ENCODE measurements at places on chromosomes 12 and 14. TPM values are rescaled to one million over a fixed set of nuclear protein-coding genes. Genes with fewer than 3 reads are reported as not detected.
A peak's percentile ranks its signal among the peaks of the same experiment; 100 is the strongest.

The TTC7B gene
- 45.5 TPM for total RNA-seq

The ACOT4 gene
- total RNA-seq = 0.52 TPM

The GZMH gene
- total RNA-seq = not detected

The ARF3 gene
- 48.8 TPM for total RNA-seq

The PRPF40B gene
- 14.9 TPM for total RNA-seq

The GPR132 gene
- total RNA-seq = 1.2 TPM

The IGFBP6 gene
- total RNA-seq = 358 TPM

The DTX3 gene
- total RNA-seq = 22.3 TPM

The RBP5 gene
- total RNA-seq = not detected

The OVCH1 gene
- 0.19 TPM for total RNA-seq

The ITGB7 gene
- total RNA-seq = not detected

- H3K36me3 ChIP-seq = no peaks in the 10 kb centered on the region
- H3K4me3 ChIP-seq = no peak overlapping the region
- DNase-seq = no peak
- H3K27me3 ChIP-seq = no peaks in the 10 kb centered on the region
- no peak overlapping the region for H3K27ac ChIP-seq
- no peaks in the 10 kb centered on the region for H3K4me1 ChIP-seq
Observed at GRCh38 chr12:19937161-19937560, 431.2 kb upstream of the PDE3A start.

DNA sequence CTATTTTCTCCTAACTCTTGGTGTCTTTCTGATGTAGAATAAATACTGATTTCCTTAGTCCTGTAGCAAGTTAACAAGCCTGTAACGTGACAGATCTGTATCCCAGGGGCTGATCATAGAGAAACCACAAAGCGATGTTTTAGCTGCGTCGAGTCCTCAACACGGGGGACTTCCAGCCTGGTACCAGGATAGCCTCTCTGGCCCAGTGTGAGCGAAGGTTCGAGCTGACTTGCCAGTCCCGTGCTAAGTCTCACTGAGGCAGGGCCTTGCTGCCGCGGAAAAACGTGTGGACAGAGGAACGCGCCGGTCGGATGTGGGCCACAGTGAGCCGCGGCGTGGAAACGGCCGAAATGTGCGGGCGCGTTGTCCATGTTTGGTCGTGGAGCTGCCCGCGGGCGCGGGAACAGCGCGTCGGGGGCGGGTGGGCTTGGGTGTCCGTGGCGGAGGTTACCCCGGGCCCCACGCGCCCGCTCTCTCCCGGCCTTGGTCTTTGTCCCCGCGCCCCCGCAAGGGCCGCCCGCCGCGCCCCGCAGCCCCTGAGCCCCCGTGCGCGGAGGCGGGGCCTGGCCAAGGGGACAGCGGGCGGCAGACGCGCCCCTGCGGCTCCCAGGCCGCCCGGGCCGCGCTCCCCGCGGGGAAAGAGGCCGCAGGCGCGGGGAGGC lies 531 bp upstream of the EML1 start:
- H3K4me3 ChIP-seq = peak overlapping the region; percentile 46
- H3K36me3 ChIP-seq = no peaks in the 10 kb centered on the region
- no peak for DNase-seq
- no peaks in the 10 kb centered on the region for H3K4me1 ChIP-seq
- no peaks in the 10 kb centered on the region for H3K27me3 ChIP-seq
- H3K27ac ChIP-seq = peak overlapping the region; percentile 80

GRCh38 chr12:66159123-66159522 lies 10.7 kb downstream of the TMBIM4 start:
- peaks cover 16% of the 10 kb centered on the region for H3K36me3 ChIP-seq
- no peak for DNase-seq
- no peak overlapping the region for H3K4me3 ChIP-seq
- no peak overlapping the region for H3K27ac ChIP-seq
- H3K4me1 ChIP-seq = no peaks in the 10 kb centered on the region
- no peaks in the 10 kb centered on the region for H3K27me3 ChIP-seq

DNA sequence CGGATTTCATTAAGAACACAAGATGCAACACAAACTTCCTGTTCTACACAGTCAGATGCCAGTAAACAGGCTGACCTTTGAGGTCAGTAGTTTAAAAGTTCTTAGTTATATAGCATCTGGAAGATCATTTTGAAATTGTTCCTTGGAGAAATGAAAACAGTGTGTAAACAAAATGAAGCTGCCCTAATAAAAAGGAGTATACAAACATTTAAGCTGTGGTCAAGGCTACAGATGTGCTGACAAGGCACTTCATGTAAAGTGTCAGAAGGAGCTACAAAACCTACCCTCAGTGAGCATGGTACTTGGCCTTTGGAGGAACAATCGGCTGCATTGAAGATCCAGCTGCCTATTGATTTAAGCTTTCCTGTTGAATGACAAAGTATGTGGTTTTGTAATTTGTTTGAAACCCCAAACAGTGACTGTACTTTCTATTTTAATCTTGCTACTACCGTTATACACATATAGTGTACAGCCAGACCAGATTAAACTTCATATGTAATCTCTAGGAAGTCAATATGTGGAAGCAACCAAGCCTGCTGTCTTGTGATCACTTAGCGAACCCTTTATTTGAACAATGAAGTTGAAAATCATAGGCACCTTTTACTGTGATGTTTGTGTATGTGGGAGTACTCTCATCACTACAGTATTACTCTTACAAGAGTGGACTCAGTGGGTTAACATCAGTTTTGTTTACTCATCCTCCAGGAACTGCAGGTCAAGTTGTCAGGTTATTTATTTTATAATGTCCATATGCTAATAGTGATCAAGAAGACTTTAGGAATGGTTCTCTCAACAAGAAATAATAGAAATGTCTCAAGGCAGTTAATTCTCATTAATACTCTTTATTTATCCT lies 13.5 kb downstream of the PTGER2 start:
- no peak for DNase-seq
- no peaks in the 10 kb centered on the region for H3K27me3 ChIP-seq
- no peaks in the 10 kb centered on the region for H3K4me1 ChIP-seq
- H3K36me3 ChIP-seq = no peaks in the 10 kb centered on the region
- H3K27ac ChIP-seq = no peak overlapping the region
- no peak overlapping the region for H3K4me3 ChIP-seq

GRCh38 chr14:54698966-54699530 lies 132.1 kb downstream of the SAMD4A start:
- H3K27me3 ChIP-seq = no peaks in the 10 kb centered on the region
- no peak for DNase-seq
- peaks cover 7% of the 10 kb centered on the region for H3K36me3 ChIP-seq
- peak overlapping the region; percentile 86 for H3K27ac ChIP-seq

GRCh38 chr12:58919231-58920101 lies 838 bp downstream of the LRIG3 start:
- peak overlapping the region; percentile 89 for H3K4me3 ChIP-seq
- H3K36me3 ChIP-seq = no peaks in the 10 kb centered on the region
- no peak for DNase-seq
- H3K4me1 ChIP-seq = peaks cover 30% of the 10 kb centered on the region
- no peaks in the 10 kb centered on the region for H3K27me3 ChIP-seq

- no peak overlapping the region for H3K27ac ChIP-seq
- no peak for DNase-seq
- H3K27me3 ChIP-seq = no peaks in the 10 kb centered on the region
Observed at GRCh38 chr14:61973981-61974380, 211.8 kb downstream of the SNAPC1 start.

DNA sequence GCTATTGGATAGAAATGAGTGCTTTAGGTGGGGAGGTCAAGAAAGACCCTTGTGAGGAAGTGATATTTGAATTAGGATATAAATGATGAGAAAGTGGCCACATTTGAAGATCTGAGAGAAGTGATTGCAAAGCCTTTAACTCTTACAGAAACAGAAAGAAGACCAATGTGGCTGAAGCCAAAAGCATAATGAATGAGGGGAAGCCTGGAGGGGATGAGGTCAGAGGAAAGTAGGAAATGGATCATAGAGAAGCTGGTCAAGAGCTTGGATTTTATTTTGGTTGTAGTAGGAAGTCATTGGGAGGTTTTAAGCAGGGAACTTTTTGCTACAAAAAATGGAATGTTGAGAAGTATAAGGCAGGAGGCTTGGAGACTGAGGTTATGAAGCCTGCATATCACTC lies 3.5 kb upstream of the GYS2 start:
- H3K4me3 ChIP-seq = no peak overlapping the region
- H3K27me3 ChIP-seq = no peaks in the 10 kb centered on the region
- H3K27ac ChIP-seq = no peak overlapping the region
- no peak for DNase-seq

GRCh38 chr12:5166976-5167375 lies 123.3 kb downstream of the KCNA5 start:
- DNase-seq = no peak
- no peaks in the 10 kb centered on the region for H3K4me1 ChIP-seq
- H3K27ac ChIP-seq = no peak overlapping the region
- no peaks in the 10 kb centered on the region for H3K27me3 ChIP-seq
- H3K36me3 ChIP-seq = no peaks in the 10 kb centered on the region

DNA sequence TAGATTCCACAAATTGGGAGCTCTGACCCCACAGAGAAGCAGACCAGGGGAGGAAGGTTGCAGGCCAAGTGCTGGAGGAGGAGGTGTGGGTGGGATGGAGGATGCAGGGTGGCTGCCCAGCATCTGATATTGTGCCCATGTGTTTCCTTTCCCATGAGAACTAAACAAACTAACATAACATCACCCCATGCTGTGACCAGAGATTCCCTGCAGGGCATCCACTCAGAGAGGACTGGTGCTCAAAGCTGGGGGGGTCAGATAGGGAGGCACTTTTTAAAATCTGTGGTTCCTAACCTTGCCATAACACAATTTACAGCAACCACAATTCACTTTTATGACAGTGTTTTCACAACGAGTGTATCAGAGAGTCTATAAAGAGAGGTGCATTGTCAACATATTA lies 1277.6 kb downstream of the AACS start:
- H3K27me3 ChIP-seq = no peaks in the 10 kb centered on the region
- no peaks in the 10 kb centered on the region for H3K4me1 ChIP-seq
- no peak overlapping the region for H3K27ac ChIP-seq

DNA sequence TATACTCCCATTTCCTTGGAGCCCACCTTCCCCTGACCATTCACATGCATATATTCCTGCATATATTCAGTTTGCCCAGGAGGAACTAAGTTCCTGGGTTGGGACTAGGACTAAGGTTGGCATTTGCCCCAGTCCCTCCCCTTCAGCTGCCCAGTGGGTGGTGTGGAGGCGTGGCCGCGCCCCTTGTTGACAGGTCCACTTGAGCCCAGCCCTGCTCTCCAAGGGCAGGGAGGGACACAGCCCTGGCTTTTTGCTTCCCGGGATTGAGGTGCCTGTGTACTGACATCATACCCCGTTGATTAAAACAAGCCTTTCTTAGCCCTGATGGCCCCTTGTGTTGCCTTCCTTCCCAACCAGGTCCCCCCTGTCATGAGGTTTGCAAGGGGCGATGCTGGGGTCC lies 7.3 kb downstream of the ERBB3 start:
- no peak overlapping the region for H3K4me3 ChIP-seq
- no peaks in the 10 kb centered on the region for H3K36me3 ChIP-seq

DNA sequence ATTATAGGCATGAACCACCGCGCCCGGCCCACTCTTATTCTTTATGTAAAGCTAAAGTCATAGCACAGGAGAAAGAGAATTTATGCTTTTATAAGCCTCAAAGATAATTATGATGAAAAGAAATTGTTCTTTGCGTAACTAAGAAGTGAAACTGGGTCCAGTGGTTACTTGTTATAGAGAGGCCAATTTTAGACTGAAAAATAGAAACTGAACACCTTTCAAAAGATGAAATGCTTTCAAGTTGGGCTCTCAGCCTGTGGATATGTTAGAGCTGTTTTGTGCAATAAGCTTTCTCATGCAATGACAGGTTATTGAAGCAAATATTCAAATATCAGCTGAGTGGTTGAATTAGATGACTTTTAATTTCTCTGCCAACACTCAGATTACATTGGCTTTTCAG lies 7.9 kb downstream of the TMEM253 start:
- H3K27ac ChIP-seq = no peak overlapping the region
- H3K36me3 ChIP-seq = no peaks in the 10 kb centered on the region
- no peak for DNase-seq
- no peaks in the 10 kb centered on the region for H3K27me3 ChIP-seq
- H3K4me3 ChIP-seq = no peak overlapping the region
- H3K4me1 ChIP-seq = peaks cover 33% of the 10 kb centered on the region

GRCh38 chr12:132071040-132071810 lies 72.9 kb downstream of the DDX51 start:
- peaks cover 60% of the 10 kb centered on the region for H3K36me3 ChIP-seq
- no peaks in the 10 kb centered on the region for H3K4me1 ChIP-seq
- no peak overlapping the region for H3K27ac ChIP-seq
- H3K4me3 ChIP-seq = no peak overlapping the region

- H3K4me1 ChIP-seq = no peaks in the 10 kb centered on the region
- no peak for DNase-seq
- H3K4me3 ChIP-seq = no peak overlapping the region
- no peaks in the 10 kb centered on the region for H3K27me3 ChIP-seq
- H3K27ac ChIP-seq = peak overlapping the region; percentile 56
- no peaks in the 10 kb centered on the region for H3K36me3 ChIP-seq
Observed at GRCh38 chr12:19410211-19410610, 29.1 kb upstream of the AEBP2 start.

GRCh38 chr12:124754949-124755800 lies 108.5 kb downstream of the SCARB1 start:
- peak overlapping the region; percentile 82 for H3K27ac ChIP-seq
- no peak overlapping the region for H3K4me3 ChIP-seq
- DNase-seq = peak; percentile 97
- H3K27me3 ChIP-seq = no peaks in the 10 kb centered on the region
- H3K36me3 ChIP-seq = no peaks in the 10 kb centered on the region

DNA sequence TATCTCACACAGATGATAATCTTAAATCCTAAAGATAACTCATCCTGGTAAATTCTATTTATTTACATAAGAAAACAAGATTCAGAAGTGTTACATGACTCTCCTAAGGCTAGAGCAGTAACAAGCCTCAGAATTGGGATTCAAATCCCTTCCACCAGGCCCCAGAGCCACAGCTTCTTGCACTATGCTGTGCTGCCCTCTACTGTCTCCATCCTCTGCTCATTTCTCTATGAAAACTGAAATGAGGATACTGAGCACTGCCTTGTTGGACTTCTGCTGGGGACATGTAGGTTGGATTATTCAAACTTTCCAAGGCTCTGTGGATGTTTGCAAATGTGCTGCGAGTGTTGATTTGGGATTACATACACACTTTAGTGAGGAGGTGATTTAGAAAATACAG lies 23.5 kb upstream of the C12orf50 start:
- H3K36me3 ChIP-seq = peaks cover 28% of the 10 kb centered on the region
- no peak for DNase-seq
- no peaks in the 10 kb centered on the region for H3K4me1 ChIP-seq
- H3K27me3 ChIP-seq = no peaks in the 10 kb centered on the region
- no peak overlapping the region for H3K4me3 ChIP-seq
- H3K27ac ChIP-seq = no peak overlapping the region

GRCh38 chr14:64992328-64992885 lies 5.7 kb downstream of the FNTB start:
- H3K36me3 ChIP-seq = no peaks in the 10 kb centered on the region
- no peak overlapping the region for H3K27ac ChIP-seq
- H3K4me1 ChIP-seq = peaks cover 11% of the 10 kb centered on the region

- no peak for DNase-seq
- H3K27me3 ChIP-seq = no peaks in the 10 kb centered on the region
- H3K4me1 ChIP-seq = peaks cover 13% of the 10 kb centered on the region
- peak overlapping the region; percentile 26 for H3K27ac ChIP-seq
Observed at GRCh38 chr12:11891346-11891745, 179.4 kb upstream of the BCL2L14 start.

GRCh38 chr12:40312982-40313576 lies 88.3 kb downstream of the LRRK2 start:
- no peaks in the 10 kb centered on the region for H3K27me3 ChIP-seq
- H3K27ac ChIP-seq = no peak overlapping the region
- no peak overlapping the region for H3K4me3 ChIP-seq

Data from right atrium auricular region (tissue), 2 donors.